Esophagus mucosa (tissue), 1 donor: ENCODE measurements at places on chromosomes 5 and 9. TPM values are rescaled to one million over a fixed set of nuclear protein-coding genes. Genes with fewer than 3 reads are reported as not detected.

DNA sequence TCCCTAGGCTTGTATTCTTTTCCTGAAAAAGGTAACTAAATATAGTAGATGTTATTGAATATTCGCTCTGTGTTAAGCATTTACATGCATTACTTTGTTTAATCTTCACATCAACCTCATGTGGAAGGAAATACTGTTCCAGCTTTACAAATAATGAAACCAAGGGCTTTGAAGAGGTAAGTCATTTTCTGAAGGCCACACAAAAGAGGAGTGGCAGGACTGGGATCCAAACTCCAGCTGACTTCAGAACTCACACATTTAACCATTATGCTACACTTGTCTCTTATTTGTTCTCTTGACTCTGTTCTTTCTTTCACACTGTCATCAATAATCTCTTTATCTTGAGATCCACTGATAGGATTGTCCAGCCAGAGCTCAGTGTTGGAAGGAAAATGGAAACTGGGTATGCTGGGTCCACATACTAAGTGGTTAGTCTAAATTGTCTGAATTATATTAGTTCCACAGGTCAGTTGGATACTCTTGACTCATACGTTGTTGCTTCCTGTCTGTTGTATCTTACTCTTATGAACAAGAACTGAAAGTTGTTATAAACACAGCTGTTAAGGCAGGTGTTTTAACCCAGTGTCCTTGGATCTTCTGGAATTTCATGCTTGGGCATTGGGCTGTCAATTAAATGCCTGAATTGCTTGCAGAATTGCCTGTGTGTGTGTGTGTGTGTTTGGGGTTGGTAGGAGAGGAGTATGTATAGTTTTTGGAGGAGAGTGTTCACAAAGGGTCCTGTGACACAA, 65.6 kb downstream of the TLE4 start:
- no peak for ATAC-seq

Gene PCDHB4
- 0.52 TPM for total RNA-seq

GRCh38 chr5:159826351-159827214, 89.7 kb upstream of the ADRA1B start:
- peak; percentile 98 for ATAC-seq

DNA sequence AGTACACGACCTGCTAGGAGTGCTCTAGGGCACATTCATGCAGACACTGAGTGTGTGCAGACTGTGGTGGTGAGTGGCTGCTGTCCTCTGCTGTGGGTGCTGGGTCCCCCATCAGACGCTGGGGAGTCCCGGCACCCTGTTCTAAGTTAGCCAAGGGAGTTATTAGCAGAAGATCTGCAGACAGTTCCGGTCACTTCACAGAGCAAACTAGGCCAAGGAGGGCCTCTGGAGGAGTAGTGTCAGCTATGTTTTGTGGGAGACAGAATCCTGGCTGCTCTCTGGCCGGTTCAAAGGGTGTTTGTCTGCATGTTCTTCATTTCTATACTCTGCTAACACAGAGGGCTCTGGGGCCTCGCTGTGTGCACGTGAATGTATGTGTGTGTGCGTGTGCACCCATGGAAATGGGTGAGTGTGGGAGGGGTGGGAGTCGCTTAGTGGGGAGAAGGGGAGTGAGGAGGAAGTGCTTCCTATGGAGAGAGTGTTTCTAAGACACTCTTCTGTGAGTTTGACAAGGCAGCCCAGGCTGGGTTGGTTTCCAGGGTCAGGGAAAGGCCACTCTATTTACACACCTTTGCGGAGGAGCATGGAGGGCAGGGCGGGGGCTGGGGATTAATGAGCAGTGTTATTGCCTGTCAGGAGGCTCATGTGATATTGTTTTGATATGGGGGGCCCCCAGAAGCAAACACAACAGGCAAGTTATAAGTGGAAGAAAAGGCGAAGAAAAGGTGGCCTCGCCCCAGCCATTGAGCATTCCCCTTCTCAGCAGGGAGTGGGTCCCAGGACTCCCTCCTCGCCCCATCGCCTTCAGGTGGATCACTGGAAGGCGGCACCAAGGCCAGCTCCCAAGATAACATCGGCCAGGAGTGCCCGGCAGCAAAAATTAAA, 68.9 kb downstream of the MACROH2A1 start:
- ATAC-seq = no peak

DNA sequence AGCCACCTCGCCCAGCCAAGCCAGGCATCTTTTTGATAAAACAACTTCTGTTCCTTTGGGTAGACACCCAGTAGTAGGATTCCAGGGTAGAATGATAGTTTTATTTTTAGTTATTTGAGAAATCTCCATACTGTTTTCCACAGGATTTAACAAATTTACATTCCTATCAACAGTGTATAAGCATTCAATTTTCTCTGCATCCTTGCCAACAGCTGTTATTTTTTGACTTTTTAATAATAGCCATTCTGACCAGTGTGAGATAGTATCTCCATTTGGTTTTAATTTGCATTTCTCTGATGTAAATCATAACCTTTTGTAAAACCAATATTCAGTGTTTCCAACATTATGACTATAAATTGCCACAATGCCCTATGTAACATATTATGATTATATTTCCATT, 28.2 kb upstream of the CCNB1 start:
- ATAC-seq = no peak

Gene COL23A1
- total RNA-seq = 0.32 TPM

Gene SIT1
- 0.44 TPM for total RNA-seq

GRCh38 chr9:101671567-101671966, 66.9 kb downstream of the GRIN3A start:
- no peak for ATAC-seq

DNA sequence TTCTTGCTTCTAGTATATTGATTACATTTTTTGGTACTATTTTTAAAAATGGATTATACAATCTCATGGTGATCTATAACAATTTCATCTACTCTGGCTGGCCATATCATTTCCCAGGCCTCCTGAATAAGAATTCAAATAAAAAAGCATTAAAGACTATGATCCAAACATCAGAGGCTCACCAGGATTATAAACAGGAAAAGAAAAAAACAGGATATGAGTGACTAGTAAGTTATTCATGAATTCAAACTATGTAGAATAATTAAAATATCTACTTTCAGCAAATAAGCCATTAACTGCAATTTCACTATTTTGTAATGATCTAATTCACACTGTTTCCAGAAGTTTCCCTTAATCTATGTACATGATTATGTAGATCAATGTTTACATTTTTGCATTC, 293.1 kb upstream of the CDH6 start:
- no peak for ATAC-seq
